Neural crest cell (in vitro differentiated cells): ENCODE measurements at places on chromosomes 2 and 18.

- no peak for DNase-seq
Measured at GRCh38 chr2:151668737-151669136, 65.5 kb downstream of the NEB start.

DNA sequence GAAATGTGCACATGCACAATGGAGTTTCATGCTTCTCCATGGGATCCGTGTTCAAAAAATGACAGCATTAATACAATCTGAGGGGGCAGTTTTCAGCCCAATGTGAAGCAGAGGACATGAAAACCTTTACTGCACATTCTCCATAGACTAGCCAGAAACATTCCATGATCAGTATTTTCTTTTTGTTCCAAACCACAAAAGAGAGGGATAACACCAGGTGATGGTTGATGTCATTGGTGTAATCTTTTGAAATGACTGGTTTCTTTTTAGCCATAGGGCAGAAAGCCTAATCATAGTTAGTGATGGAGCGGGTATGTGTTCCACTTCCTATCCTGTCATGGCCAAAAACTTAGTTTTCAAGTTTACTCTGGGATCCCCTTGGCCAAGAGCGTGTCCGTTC is 1.8 kb upstream of the KYNU start:
- DNase-seq, result no peak

DNA sequence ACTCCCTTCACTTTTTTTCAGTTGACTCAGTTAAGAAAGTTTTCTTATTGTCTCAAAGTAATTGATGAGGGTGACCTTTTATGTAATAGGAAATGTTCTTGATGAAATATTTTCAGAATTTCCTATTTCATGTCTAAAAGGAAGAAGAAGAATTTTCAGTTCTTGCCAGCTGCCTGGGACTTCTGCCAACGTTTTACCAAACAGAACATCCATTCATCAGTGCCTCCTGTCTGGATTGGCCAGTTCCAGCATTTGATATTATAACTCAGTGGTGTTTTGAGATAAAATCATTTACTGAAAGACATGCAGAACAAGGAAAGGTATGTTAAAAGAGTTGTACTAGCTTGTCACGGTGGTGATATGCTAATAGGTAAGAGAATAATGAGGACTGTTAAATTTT is 104.7 kb upstream of the MYO3B start:
- DNase-seq, result no peak

GRCh38 chr2:161028581-161028980 is 131.6 kb upstream of the TANK start:
- no peak for DNase-seq

DNA sequence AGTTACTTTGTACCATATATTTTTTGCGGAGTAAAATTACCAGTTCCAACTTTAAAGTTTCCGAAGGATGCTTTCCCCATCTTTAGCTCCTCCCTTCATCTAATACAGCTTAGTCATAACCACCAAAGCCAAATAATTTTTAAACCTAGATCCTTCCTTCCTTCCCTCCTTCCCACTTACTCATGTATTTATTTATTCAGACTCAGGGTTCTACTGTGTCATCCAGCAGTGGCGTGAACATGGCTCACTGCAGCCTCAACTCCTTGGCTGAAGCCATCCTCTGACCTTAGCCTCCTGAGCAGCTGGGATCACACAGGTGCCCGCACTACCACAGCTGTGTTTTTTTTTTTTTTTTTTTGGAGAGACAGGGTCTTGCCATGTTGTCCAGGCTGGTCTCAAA is 4.4 kb downstream of the LPIN2 start:
- DNase-seq, result no peak

DNA sequence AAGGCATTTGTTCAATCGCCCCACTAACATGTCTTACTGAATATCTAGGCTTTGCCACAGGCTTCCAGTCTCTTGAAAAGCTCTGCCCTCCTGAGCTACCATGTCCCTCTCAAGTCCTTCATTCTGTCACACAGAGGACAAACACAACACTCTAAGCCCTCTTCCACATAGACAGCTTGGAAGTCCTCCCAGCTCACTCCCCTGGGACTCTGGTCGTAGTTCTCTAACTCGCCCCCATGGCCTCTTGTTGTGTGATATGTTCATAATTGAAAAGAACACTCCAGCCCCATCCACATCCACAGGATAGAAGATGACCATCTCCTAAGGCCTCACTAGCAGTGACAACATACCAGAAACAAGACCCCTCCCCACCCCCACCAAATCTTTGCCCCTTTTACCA is 37.9 kb downstream of the BUB1 start:
- DNase-seq, result no peak

DNA sequence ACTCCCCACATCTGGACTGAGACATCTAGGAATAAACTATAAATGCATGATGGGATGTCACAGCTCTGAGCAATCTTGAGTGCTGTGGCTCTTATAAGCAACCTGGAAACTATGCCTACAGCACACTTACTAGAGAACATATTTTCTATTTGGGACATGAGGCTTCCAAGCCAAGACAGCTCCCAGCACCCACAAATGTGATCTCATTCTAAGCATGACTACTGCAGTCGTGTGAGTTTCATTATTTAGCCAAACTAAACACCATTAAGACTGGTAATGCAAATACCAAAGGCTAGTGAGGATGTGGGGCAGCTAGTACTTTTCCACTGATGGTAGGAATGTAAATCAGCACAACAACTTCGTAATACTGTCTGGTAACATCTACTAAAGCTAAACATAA is 72.5 kb downstream of the RTTN start:
- DNase-seq, result no peak

DNA sequence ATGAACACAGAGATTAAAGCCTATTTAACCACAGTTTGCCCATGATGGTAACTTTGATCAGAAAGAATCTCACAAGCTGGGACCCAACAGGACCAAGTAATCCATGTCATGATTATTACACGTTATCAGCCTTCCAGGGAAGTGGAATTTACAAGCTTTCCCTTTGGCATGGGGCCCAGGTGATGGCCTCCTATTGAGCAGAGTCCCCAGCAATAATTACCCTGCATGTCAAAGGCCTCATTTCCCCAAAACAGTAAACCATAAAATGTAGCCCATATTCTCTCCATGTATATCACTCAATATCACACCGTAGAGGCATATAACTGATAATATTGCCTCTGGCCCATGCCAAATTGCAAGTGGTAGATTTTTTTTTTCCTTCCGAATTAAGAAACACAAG is 38.9 kb downstream of the PRKRA start:
- no peak for DNase-seq

GRCh38 chr2:43123486-43123885 is 102.9 kb downstream of the ZFP36L2 start:
- DNase-seq, result no peak

DNA sequence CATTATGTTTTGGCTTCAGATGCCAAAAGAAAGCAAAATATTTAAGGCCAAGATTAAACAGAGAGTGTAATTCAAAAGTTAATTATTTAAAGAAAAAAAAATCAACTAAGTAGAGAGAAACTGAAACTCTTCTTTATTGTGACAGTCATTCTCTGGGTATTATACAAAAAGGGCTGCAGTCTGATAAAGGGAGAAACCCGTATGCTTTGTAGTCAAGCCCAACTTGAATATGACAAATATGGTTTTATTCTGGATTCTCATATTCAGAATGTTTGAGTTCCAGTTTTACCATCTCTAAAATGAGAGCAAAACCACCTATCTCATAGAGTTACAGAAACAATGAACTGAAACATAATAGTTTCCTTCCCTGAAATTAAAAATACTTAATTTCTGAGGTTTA is 8.2 kb downstream of the CDH2 start:
- no peak for DNase-seq

DNA sequence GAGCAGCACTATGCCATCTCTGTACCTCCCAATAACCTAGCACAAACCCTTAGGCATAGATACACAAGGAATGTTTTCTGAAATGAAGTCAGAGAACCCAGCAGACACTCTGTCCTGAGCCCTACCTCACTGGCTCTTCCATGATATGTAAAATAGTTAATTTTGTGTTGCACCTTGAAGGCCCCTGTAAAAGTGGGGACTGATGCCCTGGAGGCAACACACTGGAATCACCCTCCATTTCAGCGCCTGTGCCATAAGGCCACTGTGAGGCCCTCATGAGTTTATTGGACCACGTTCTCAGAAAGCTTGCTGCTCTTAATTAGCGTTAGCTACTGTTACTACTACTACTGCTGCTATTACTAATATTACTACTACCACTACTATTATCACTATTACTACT is 670.1 kb upstream of the SOX11 start:
- DNase-seq, result no peak

GRCh38 chr2:30702694-30703093 is 104.6 kb downstream of the CAPN13 start:
- no peak for DNase-seq

DNA sequence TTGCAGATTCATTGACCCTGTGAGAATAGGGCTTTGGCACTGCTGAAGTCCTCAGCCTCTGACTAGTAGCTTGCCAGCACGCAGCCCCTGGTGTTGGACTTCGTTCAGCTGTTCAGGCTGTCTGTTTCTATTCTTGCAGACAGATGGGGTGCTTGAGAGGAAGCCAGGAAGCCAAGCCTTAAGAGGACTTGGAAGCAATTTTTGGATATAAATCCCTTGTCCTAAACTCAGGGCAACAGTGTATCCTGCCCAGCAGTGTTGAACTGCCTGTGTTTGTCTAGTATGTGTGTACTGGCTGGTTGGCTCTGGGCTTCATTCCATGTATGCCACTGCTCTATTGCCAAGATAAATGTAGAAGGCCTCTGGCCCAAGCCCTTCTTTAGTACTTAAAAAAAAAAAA is 108.6 kb downstream of the COMMD1 start:
- no peak for DNase-seq

DNA sequence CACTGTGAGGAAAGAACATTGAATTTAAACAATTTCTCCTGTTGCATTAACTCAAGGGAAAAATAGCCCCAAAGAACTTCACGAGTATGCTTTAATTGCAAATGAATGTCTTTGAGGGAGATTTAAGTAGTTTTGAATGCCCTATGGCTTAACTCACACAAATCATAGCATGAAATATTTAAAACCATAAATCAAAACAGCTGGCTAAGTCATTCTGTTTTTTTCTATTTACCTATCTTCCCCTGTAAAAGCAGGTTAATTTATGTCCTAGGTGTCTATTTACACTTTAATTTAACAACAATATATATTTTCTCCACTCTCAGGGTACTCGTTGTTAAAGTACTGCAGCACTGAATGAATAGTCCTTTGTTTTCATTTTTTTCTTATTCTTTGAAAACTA is 118.8 kb upstream of the PIEZO2 start:
- DNase-seq, result no peak

- no peak for DNase-seq
Measured at GRCh38 chr2:236505041-236505440, 64.6 kb upstream of the ACKR3 start.

GRCh38 chr2:104433657-104434056 is 420.3 kb upstream of the POU3F3 start:
- DNase-seq, result no peak

DNA sequence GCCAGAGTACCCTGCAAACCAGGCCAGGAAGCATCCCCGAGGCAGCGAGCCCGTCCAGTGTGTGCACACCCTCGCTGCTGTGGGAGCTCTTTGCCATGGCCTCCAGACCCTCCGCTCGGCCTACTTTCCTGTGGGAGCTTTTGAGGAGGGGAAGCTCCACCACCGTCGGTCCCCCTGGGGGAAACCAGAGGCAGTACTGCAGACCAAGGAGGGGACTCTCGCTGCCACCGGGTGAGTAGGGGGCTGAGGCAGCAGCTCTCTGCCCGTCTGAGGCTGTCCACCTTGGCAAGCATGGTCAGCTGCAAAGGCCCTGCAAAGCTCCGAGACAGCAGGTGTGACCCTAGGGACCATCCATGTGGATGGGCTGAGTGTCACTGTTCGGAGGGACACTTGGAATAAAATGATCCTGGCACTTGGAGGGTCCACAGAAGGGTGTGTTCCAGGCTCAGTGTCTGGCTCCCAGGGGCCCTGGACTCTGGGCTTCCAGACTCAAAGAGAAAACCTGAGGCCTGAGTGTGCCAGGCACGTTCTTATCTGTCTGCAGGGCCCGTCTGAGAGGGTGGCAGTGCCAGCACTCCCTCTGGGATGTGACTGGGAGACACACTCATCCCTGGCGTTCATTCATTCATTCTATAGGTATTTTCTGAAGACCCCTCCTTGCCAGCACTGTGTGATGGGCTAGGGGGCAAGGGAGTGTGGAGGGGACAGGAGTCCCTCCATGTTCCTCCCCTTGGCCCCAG is 282.8 kb upstream of the HS6ST1 start:
- DNase-seq, result no peak

- no peak for DNase-seq
Measured at GRCh38 chr2:54549917-54550518, 93.9 kb downstream of the SPTBN1 start.

DNA sequence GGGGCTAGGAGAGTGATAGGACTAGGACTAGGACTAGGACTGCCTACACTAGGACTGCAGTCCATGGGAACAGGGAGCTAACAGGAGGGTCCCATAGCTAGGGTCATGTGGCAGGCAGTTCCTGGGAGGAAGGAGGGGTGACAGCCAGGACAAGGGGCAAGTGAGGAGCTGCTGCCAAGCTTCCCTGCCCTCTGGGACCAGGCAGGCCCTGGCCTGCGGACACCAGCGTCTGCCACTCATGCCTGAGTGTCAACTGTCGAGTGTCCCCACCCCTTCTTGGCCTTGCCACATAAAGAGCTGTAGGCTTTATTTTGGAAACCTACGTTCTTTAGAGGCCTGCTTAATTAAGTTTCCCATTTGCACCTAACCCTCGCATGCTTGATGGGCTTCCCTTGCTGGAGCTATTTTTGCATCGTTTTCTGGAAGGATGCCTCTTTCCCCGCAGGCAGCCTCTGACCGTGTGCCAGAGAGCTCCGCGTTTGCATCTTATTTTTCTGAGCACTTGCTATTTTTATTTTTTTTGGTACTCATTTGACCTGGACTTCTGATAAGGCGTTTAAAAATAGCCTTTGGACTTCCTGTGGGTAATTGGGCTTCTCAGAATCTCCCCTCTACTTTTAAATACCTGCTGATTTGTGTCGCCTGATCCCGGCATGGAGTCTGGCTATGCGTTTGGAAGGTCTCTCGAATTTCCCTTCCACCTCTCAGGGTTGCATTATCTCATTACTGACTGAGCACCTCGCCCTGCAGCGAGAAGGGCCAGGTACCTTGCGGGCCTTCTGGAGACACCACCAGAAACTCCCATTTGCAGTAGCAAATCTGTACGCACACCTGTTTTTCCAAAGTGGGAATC is 66.4 kb downstream of the SH3RF3 start:
- DNase-seq, result no peak

DNA sequence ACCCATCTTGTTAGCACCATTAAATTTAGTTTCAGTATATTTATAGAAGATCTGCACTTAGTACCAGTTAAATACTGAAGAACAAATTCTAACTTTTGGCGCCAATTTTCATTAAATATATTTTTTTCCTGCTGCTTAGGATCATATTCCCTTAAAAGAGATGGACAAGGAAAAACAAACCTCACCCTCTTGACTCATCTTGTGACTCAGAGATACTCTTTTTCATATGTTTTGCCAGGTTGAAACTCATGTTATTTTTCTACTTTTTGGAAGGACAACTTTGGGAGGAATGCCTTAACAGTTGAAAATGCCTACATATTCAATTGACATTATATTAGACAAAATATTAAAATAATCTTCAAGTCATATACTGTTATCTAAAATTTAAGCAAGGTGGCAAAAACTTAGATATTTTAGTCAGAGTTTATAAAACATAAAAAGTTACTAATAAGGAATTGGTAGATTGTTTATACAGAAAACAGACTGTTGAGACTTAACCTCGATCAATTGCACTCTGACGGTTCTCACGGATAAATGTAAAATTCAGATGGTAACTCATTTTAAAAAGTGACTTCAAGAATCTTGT is 36.2 kb downstream of the PNO1 start:
- no peak for DNase-seq

- no peak for DNase-seq
Measured at GRCh38 chr2:109662889-109663288, 48.7 kb downstream of the SOWAHC start.
